ENCODE measurements at places on chromosomes 2 and 18.

- DNase-seq, result no peak
Measured at GRCh38 chr2:106833256-106833655, 52.7 kb downstream of the ST6GAL2 start.

DNA sequence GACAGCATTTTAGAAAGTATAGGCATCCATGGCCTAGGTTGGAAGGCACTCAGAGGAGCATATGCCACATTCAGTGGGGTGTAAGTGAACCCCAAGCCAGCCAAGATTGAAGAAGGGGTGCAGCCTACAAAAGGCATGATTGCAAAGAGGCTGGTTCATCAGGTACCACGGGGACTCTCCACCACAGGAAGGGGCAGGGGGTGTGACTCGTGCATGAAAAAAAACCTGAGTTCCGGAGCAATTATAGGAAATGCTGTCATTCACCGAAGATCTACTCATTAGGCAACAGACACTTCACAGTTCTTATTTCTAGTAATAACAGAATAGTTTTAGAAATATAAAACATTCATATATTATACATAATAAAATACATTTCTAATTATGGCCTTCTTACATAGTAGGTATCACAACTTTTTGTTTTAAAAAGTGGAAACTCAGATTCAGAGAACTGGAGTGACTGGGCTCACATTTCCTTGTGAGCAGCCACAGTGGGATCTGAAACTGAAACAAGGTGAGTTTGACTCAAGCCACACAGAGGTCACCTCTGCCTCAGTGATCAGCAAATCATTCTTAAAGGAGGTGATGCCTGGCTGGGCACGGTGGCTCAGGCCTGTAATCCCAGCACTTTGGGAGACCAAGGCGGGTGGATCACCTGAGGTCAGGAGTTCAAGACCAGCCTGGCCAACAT, 188.4 kb upstream of the GYPC start:
- no peak for DNase-seq

DNA sequence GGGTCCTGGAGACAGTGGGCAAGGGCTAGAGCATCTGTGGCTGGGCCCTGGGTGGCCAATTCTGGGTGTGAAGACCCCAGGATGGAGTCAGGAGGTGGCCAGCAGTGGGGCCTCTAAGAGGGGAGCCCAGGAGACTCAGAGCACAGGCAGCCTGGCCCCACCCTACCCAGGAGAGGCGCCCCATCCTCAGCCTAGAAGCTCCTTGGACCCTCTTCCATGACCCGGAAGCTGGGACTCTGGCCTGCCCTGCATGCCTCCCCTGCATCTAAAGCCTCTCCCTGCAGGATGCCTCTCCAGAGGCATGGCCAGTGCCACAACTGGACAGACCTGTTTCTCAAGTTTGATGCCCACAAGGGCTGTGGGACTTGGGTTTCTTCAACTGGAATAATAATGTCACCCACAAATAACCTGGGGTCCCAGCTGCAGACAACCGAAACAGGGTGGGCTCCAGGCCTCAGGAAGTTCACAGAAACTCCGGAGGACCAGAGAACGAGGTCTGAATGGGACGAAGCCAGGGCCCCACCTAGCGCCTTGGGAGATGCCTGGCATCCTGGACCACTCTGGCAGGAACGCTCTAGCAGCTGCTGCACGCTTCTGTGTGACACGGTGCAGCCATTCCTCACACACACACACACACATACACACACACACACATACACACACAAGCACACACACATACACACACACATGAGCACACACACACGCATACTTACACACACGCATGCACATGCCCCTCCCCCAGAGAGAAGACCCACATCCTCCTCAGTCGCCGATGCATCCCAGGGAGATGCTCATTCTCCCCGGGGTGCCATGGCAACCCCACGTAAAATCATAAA, 16.4 kb downstream of the KCNIP3 start:
- DNase-seq, result no peak

DNA sequence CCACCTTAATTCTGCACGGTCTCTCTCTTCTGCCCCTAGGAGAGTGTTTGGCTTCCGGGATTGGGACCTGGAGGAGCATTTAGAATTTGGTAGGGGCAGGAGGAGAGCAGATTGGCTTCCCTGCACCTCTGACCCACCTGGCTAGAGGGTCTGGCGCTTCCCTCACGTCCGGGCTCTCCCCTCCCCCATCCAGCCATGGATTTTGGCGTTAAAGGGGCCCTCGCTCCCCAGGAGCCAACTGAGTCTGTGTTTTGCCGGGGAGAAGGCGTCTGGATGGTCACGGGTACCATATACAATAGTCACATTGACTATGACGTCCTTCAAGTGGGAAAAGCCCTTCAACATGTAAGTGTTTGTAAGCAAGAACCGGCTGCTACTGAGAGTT, 6.6 kb downstream of the HOXD3 start:
- DNase-seq, result no peak

DNA sequence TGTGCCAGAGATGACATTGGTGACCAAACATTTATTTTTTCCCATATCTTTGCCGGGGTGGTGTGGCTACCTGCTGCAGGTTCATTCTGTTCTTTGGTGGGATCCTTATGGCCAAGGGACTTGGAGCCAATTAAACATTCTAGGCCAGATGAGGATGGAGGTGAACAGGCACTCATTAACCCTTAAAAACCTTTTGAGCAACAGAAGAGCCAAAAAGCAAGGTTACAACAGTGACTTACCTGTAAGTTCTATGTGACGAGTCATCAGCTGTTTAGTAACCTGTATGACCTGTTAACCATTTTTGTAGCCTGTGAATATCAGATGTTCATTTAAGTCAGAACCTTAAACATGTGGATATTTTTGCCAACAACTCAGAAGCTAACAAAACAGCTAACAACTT, 105.6 kb downstream of the XRCC5 start:
- no peak for DNase-seq

GRCh38 chr2:203484266-203485112, 50.6 kb downstream of the RAPH1 start:
- DNase-seq, result peak; percentile 67

GRCh38 chr2:2286592-2286991, 44.5 kb downstream of the MYT1L start:
- no peak for DNase-seq

- DNase-seq, result no peak
Measured at GRCh38 chr2:54952978-54953456, 97.2 kb downstream of the RTN4 start.

GRCh38 chr2:108428286-108429009, 20.6 kb upstream of the GCC2 start:
- DNase-seq, result no peak

DNA sequence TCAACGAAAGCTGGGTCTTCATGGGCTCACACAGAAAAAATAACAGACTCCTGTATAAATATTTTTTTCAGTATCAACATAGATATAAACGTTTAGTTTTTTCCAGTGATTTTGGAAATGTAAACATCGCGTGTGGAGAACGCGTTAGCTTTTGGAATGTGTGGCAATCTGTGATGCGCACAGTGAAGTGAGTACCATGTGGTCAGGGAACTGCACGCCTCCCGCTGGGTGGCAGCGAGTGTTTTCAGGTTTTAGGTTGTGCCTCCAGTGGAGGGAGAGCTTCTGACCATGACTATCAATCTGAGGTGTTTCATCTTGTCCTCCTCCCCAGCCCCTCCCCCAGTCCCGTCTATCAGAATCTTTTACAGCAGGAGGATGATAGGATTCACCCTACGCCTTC, 127.8 kb downstream of the ARHGAP28 start:
- no peak for DNase-seq

DNA sequence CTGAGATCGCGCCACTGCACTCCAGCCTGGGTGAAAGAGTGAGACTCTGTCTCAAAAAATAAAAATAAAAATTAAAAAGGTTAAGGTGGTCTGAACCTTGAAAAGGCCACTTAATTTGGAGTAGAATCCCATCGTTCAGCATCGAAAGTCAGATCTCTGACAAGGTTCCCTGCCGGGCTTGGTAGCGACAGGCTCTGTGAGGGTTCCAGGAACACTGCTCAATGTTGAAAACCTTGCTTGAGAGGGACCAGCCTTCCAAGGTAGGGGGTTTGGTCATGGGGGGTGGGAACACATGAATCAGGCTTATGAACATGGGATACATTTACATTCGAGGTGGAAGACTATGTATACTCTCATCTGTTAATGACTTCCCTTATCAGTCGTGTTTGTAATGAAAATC, 232.2 kb downstream of the FHOD3 start:
- DNase-seq, result no peak

DNA sequence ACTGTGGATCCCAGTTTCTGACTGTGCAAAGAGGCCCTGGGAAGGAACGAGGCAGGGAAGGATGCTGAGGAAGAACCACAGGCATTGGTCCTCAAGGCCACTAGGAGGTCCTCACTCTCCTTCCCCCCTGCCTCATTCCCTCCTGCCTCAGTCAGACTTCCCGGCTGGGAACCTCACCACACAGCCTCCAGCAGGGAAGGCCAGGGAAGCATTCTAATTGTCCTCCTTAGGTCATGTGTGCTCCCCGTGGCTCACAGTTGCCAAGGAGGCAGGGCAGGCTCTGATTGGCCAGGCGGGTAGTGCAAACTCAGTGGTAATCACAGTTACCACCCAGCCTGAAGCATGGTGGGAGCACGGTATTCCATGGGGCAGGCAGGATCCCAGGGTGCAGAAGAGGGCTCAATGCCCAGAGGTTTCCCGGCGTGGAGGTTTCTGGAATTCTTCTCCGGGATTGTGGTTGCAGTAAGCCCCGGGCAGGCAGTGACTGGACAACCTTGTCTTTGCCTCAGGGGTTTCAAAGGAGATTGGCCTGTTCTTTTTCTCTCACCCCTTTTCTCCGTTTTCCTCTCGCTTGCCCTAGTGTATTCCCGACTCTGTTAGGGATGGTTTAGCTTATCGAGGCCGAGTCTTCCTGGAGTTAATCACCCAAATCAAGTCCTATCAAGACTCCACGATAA, 27.1 kb downstream of the FER1L5 start:
- DNase-seq, result no peak

DNA sequence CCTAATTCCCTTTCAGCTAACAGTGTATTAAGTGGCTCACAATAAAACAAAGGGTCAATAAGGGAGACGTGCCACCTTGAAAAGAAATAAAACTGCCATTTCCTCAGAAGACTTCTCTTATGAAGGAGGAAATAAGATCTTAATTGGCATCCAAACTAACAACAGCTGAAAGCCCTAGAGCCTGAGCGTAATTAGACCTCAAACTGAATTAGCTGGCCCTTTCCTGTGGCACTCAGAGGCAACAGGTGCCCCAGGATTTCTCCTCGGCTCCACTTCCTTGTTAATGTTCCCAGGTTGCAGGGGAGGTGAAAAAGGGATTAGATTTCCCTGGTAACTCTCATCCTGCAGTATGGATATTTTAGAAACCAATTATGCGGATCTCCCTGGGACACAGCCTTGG, 804.3 kb downstream of the DCDC2C start:
- DNase-seq, result no peak
